ENCODE measurements at places on chromosomes 16 and 17.

GRCh38 chr17:16199093-16199492, 16.2 kb downstream of the NCOR1 start:
- DNase-seq: no peak

DNA sequence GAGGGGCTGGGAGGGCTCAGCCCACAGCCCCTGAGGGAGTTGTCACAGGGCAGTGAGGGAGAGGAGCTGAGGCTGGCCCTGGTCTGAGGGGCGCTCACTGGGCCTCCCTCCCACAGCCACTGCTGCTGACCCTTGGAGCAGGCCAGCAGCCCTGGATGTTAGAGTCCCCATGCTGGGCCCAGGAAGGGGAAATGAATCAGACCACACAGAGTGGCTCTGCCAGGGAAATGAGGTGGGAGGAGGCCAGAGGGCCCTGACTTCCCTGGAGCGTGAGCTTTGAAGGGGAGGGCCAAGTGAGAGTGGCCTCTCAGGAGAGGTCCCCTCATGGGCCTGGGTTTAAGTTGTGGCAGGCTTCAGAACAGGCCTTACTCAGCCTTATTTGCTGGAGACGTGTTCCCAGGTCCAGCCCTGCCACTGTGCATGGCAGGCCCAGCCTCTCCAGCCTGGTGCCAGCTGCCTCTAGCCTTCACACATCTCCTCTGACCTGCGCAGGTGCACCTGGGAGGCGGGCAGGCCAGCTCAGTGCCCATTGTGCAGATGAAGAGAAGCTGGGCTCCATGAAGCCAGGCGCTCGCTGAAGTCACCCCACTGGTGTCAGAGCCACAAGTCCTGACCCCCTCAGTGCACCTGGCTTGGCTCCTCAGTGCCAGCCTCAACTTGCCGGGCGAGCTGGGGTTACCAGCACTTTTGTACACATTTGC, 15.4 kb downstream of the GPT2 start:
- no peak for DNase-seq

- DNase-seq: no peak
Measured at GRCh38 chr17:45101883-45102811, 30.2 kb downstream of the PLCD3 start.

DNA sequence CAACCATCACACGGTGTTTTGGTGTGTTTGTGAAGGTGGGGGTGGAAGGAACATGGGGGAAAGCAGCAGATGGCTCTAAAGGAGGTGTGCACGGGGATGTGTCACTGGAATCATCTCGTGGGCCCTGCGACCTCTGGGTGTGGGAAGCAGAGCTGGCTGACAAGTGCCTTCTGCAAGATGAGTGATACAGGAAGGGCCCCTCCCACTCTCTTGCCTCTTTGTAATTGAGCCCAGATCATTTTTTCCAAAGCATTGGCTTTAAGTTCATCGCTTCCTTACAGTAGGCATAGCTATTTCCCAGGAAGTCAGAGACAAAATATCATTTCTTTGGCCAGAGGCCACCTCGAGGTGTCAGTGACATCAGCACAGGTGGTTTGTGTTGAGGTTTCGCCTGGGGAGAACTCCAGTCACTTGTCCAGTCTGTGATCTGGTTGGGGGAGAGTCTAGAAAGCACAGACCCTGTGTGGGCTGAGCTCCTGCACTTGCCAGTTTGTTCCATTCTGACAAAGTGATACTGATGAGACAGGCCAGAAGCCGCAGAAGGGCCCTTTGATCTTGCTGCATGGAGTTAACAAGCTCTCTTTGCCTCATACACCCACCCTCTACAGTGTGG, 20.6 kb upstream of the SNTB2 start:
- no peak for DNase-seq

- no peak for DNase-seq
Measured at GRCh38 chr17:7932949-7933348, 943 bp downstream of the CNTROB start.

DNA sequence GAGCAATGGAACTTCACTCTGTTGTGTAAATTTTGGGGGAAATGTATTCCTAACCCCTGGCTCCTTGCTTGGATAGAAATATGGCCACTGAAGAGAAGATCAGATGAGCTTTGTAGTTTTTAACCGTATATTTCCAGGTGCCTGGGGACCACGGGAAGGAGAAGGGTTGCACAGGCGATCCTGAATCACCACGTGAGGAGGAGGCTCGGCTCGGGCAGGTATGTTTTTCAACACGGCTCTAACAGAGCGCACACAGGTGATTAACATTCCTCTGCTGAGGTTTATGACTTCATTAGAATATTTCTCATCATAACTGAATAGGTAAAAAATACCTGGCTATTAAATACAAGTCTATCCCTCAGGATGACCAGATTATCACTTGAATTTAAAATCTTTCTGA, 495.0 kb upstream of the ZFHX3 start:
- DNase-seq: no peak

DNA sequence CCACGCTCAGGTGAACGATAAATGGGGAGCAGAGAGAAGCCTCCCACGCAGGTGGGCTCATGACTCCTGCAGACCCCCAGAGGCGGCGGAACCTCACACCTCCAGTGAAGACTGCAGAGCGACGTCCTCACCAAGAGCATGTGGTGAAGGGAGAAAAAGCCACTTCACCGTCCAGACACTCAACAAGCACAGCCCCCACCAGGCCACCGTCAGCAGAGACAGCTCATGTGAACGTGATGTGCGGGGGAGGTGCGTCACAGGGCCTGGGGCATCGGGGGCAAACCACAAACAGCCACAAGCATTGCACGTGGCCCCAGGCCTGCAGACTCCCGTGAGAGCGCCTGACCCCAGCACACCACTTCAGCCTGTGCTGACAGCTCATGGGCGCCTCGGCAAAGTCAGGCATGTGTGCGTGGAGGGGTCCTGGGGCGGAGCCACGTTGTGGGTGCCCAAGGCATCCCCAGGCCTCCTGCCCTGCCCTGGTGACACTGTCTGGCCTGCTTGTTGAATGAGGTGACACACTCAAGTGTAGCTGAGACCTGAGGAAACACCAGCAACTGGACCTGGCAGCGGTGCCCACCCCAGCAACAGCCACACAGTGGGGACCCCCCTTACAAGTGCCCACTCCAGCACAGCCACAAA, 19.0 kb downstream of the LMF1 start:
- no peak for DNase-seq

DNA sequence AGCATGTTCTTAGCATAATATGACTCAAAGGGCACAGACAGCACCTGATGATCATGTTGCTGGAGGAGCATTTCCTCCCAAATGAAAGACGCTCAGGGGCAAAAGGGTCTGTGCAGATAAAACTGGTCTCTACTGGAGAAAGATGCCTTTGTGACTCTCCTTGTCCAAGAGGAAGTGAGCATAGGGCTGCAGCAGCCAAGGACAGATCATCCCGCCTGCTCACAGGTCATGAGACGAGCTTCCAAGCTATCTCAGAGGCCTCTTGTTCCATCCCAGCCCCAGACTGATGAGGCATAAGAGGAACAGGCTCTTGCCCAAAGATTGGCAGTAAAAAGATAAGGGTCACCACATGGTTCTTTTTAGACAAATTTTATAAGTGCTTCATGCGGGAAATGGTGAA, 141.8 kb downstream of the KATNIP start:
- no peak for DNase-seq

- DNase-seq: no peak
Measured at GRCh38 chr16:63372815-63373214, 1336.6 kb upstream of the CDH8 start.

GRCh38 chr16:67393788-67394154, 473 bp upstream of the TPPP3 start:
- DNase-seq: no peak

- DNase-seq: no peak
Measured at GRCh38 chr17:81406117-81406953, 11.1 kb downstream of the BAHCC1 start.

DNA sequence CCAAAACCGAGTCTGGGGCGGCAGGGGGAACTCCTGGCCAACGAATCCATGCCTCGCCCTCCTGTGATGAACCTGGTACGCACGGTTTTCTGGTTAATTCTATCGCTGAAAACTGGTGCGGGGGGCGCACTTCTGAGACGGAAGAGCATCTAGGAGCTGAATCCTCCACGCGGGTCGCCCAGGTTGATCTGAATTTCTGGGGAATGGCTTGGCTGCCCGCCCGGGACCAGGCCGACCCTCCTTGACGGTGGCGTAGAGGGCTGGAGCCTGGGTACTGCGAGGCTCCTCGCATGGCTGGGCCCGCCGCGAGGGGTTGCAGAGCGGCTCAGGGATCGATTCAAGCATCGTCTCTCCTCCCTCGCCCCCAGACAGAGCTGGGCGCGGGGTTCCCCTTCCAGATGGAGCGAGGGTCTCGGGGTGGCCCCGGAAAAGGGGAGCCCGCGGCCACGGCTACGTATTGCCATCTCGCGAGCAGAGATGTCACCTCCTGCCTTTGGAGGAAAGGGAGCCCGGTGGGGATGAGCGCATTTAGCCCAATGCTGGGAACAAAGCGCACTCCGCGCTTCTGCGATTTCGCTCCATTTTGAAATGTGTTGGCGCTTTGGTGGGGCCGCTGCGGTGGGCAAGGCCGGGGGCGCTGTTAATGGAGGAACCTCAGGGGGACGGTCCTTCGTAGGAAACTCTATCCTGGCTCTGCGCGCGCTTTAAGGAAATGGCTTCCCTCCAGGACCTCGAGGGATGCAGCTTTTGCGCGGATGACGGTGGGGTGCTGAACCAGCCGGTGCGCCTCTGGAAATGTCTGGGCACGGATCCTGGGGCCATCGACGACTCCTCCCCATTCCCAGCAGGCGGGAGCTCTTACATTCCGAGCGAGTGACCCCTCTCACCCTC, 2.7 kb downstream of the MAPT start:
- no peak for DNase-seq

- DNase-seq: no peak
Measured at GRCh38 chr17:48818361-48818841, 1.4 kb upstream of the TTLL6 start.

DNA sequence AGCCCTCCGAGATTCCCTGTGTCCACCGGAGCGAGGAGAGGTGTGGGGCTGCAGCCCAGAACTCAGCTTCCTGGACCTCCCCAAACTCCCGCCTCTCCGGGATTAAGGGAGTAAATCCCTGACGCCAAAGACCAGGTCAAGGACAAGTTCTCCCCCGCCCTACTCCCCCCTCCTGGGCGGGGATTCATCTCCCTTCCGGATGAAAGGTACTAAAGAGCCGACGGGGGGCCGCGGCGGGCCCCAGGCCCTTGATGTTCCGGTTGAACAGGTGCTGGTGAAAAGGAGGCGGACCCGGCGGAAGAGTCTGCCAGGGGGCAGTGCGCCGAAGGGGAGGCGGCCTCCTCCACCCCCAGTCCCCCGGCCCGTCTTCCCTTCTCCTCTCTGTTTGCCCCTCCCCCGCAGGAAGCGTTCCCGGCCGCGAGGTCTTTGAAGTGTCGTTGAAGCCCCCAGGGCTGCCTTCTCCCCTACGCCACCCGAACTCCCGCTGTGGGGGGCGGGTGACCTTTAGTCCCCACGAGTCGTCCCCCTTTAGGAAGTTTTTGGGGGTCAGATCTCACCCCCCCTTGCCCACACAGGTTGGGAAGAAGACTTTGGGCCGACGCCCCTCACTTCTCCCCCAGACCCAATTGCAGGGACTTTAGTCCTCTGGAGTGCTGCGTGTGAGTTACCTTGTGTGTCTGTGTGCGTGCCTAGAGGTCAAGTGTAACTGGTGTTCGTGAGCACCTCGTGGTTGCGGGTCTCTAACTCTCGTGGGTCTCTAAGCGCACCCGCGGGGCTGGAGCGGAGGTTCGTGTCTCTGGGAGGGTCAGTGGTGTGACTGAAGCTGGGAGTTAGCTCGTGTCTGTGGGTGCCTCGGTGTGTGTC, 1.1 kb upstream of the MLLT6 start:
- peak; percentile 77 for DNase-seq

- DNase-seq: no peak
Measured at GRCh38 chr16:67449336-67449735, 18.4 kb downstream of the HSD11B2 start.

DNA sequence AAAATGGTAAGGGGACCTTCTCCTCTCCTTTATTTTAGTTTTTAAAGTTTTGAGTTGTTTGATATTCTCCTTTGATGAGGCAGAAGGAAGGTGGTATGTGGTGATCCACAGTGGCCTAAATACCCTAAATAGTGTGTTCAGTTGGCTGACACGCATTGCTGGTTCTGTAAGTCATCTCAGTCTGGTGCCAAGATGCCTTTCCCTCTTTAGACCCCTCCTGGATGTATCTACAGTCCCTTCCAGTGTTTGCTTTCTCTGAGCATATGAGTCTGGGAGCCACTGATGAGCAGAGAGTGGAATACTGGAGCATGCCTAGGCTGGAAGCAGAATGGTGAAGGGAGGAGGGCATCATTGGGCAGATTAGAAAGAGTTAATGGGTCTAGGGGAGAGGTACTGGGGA, 64.5 kb downstream of the NEUROD2 start:
- DNase-seq: no peak
